Hippocampal formation (tissue), 2 donors: ENCODE measurements at places on chromosomes 5 and 9.
A peak's percentile ranks its signal among the peaks of the same experiment; 100 is the strongest.

DNA sequence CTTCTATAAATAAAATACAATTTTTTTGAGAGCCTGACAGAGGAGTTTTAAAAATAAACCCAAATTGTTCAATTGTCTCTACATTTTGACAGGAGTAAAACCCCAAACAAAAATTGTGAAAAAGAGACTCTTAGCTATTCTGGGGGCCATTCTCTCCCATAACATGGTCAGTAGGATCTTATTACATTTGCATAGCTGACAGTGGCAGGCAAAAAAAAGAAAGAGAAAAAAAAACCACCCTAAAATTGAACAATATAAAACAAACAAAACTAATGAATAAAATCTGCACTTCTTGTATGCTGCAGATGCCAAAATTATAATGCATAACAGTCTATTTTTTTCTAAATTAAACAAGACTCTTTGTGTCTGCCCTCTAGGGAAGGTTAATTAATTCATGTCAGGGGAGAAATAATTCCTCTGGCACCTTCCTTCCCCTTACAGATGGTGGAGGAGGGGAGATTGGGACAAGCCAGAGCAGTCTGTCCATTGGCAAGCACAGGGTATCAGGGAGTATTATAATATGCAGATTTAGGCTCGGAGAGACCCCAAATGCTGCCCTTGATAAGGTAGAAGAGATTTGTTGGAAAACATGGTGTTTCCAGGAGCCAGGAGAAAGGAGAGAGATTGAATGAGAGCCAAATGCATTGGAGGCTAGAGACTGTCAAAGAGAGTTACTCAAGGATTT lies 79.7 kb upstream of the CDH6 start:
- no peak for DNase-seq

DNA sequence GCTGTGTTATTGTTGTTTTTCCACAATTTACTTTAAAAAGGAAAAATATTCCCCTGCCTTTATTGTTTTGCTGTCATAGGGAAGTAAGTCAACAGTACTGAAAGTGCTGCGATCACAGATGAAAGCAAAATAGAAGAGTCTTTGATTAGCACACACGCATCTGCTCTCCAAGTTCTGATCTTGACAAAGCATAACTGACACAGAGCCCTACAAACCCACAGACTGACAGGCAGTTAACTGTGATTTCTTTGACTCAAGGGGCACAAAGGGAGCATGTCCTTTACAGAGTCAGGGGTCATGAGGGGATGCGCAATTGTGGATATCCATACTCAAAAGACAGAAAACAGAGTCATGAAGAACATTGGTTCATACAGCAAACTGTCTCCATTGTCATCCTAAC lies 123.7 kb downstream of the SNCAIP start:
- DNase-seq = no peak

GRCh38 chr9:108967916-108968315 lies 33.7 kb downstream of the ABITRAM start:
- no peak for DNase-seq

- DNase-seq = no peak
Measured at GRCh38 chr9:74379718-74380117, 117.4 kb upstream of the RORB start.

- no peak for DNase-seq
Measured at GRCh38 chr9:114518599-114519022, 13.3 kb upstream of the WHRN start.

DNA sequence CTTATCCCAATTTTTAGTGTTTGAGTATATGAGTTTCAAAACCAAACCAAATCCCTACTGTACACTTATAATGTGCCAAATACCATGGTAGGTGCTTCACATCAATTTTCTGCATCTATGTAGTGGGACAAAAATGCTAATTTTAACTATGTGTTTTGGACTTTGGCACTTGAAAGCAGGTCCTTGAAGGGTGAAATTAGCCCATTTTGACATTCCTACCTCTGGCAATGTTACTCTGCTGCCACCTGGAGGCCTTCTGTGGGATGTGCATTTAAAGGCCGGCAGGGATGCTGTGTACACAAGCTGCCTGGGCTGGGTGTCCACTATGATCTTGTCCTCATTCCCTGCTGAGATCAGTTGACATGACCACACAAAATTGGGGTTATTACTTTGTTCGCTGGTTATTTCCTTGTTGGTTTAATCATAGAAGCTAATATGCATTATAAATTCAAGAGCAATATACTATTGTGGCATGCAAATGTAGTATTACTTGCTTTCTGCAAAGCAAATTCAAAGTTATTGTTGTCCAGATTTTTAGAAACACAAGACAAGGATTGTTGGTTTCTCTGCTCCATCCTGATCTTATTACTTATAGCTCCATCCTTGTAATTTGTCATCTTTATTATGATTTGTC lies 166.8 kb downstream of the ARHGEF28 start:
- DNase-seq = peak; percentile 52

DNA sequence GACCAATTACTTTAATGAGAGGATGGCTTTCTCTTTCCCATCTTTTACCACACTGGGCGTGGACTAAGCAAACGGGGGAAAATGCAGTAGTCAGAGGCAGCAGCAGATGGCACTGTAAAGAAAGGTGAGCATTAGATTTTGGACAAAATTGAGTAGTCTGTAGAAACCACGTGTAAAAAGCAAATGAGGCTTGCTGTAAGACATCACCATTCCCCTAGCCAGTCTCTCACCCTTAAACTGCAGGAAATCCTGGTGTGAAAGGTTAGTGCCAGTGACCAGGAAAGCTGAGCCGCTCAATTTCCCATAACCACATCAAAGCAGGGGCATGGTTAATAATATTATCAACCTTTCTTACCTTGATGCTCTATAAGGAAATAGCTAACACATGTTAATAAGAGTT lies 31.8 kb downstream of the SPATA31C2 start:
- DNase-seq = no peak

- DNase-seq = no peak
Measured at GRCh38 chr5:135707302-135707701, 127.2 kb upstream of the SLC25A48 start.

GRCh38 chr5:142772446-142773293 lies 2.5 kb downstream of the ARHGAP26 start:
- no peak for DNase-seq

DNA sequence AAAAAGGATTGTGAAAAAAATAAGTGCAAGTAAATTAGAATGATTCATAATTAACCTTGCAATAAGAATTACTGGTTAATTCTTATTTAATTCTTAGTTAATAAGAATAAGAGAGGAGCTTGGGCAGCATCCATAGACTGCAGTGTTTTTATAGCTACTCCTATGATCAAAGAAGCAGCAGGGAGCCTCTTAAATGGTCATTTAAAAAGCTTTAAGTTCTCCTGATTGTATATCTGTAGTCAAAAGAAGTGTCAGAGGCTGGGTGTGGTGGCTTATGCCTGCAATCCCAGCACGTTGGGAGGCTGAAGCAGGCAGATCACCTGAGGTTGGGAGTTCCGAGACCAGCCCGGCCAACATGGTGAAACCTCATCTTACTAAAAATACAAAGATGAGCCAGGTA lies 14.4 kb downstream of the ACER2 start:
- no peak for DNase-seq

GRCh38 chr5:80990971-80991370 lies 30.8 kb downstream of the RASGRF2 start:
- DNase-seq = no peak

DNA sequence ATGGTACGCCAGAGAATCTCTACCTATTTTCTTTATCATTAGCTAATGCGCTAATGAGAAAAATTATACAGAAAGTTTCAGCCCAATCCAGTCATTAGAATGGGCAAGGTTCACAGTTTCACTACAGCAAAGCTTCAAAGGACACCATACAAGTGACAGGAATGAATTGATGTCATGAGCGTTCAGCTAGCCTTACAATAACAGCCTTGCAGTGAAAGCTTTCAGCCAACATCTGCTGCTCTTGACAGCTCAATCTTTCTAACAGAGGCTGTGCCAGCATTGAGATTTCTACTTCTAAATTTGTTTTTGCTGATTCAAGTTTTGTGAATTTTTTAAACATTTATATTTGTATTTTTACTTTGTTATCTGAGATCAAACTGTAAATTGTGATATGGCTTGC lies 302.4 kb upstream of the FAM174A start:
- DNase-seq = no peak

GRCh38 chr9:127569886-127570401 lies 42.1 kb upstream of the STXBP1 start:
- DNase-seq = no peak

DNA sequence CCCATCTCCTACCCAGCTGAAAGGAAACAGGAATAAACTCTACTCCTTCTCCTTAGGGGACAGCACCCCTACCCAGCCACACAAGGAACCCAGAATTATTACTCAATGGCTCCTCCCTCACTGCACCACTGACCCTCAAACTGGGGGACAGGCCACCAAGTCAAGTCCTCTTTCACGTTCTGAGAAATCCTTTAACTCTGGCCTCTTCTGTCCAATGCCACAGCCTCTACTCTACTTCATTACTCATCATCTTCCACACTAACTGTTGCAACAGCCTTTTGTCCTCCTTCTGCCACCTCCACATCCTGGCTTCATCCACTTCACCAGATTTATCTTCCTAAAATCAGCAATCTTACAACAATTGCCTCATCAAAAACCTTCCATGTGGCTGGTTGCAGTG lies 6.8 kb downstream of the TTC39B start:
- no peak for DNase-seq

GRCh38 chr5:109354761-109355160 lies 55.0 kb downstream of the PJA2 start:
- DNase-seq = no peak

- no peak for DNase-seq
Measured at GRCh38 chr5:18403141-18403540, 768.9 kb downstream of the TAF11L14 start.

- DNase-seq = no peak
Measured at GRCh38 chr5:150242251-150242894, 47.2 kb downstream of the CAMK2A start.

DNA sequence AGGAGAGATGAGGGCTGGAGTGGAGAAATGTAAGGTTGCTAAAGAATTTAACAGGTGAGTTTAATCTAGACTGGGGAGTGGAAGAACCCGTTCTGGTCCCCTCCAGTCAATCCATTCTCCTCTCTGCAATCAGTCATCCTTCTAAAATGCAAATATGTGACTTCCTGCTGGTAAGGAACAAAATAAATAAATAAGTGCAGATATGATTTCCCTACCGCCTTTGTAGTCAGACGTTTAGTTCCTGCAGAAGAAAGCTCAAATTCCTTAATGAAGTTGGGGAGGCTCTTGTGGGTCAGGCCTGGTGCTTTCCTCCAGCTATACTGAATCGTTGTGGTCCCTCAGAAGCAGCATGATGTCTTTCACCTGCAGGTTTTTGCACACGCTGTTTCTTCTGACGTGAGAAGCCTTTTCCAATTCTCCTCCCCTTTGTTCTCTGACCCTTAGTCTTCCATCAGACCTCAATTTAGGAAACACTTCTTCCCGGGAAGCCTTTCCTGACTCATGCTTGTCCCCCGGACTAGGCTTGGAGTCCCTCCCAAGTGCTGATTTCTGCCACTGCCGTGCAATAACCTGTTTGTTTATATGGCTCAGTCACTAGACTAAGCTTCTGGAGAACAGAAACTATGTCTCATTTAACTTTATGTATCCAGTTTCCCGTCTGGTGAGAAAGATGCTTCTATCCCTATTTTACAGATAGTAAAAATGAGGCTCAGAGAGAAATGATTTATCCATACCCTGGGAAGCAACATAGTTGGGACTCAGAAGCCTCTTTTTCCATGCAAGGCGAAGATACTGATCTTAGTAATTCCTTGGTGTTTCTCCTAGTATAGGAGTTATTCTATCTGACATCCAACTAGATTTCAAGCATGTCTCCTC lies 1.3 kb downstream of the ATP6V1G1 start:
- no peak for DNase-seq

- DNase-seq = peak; percentile 20
Measured at GRCh38 chr5:137619191-137619870, 116.6 kb downstream of the KLHL3 start.

DNA sequence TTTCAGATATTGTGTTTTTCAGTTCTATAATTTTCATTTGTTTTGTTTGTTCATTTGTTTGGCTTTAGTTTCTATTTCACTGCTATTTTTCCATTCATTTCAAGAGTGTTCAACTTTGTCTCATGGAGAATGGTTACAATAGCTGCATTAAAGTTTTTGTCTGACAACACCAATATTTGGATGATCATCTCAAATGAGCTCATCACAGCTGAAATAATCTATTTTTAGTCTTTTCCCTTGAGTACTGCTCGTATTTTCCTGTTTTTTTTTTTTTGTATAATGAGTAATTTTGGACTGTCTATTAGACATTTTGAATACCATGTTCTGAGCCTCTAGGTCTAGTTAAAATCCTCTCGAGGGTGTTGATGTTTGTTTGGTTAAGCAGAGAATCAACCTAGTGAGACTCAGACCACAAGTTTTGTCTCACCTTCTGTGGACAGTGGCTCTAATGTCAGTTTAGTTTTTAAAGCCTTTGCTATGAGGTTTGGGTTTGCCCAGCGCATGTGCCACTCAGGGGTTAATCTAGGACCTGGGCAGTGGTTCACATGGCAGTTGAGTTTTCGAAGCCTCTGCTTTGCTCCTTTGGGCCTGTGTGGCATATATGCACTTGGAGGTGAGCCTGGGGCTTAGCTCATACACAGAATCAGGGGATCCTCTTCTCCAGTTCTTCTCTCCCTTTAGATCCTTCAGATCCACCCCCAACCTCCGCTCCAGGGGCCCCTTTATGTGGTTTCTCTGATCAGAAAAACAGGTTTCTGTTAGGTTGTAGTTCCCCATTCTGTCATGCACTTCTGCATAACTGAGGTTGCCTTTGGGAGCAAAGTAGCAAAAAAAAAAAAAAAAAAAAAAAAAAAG lies 79.8 kb downstream of the ARSB start:
- DNase-seq = no peak

DNA sequence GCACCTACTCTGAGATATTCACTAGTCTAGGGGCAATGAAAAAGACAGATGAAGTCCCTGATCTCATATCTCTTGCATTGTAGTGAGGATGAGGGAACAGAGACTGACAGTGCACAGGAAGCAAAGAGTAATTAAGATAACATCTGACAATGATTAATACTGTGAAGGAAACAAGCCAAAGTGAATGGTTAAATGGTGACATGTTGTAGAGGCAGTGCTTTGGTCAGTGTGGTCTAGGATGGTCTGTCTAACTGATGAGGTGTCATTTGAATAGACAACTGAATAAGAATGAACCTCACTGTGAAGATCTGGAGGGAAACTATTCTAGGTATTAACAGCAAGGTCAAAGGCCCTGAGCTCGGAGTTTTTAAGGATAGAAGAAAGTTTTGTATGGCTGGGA lies 333.3 kb upstream of the GRIA1 start:
- DNase-seq = no peak

DNA sequence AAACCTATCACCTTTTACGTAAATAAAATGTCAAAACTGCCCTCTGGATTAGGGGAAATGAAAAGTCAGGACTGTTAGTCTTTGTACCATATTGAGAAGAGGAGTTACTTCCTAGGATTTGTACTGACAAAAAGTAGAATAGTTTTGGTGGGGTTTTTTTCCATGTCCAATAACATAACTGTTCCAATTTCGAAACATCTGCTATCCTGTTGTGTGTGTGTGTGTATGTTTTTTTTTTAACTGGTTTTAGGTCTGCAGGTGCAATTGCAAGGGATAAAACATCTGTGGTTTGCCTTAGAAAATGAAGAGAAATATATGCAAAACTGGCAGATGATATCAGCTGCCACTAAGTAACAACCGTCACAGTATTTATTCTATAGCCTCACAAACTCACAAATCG lies 506.8 kb downstream of the NFIB start:
- DNase-seq = no peak
